ENCODE measurements at places on chromosomes 7 and 10.

GRCh38 chr7:32336726-32337125 lies 153.5 kb downstream of the LSM5 start:
- DNase-seq, result no peak

DNA sequence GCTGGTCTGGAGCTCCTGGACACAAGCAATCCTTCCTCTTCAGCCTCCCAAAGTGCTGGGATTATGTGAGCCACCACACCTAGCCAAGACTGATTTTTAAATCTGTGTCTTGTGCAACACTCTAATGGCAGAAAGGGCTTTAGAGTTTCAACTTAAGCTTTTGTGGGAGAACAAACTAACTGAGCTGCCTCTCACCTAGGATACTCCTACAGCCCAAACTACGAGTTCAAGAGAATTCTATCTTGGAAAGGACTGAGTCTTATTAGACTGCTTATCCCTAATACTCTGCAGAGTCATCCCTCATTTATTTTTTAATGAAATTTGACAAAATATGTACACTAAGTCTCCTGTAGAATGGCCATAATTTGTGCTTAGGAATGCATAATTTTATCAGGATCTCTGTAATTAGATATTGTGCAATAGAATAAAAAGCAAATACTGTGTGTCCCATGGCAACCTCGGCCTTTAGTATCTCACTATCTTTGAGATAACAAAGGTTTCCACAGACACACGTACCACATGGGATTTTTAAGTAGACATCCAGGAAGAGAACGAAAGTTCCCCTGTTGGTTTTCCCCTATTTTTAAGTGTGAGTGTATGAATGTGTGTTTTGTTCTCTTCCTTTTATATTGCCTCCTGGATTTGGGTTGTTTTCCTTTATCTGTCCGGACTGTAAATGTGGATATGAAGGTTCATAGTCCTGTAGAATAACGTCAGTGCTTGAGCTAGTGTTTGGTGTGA lies 199.4 kb upstream of the TCF7L2 start:
- DNase-seq, result no peak

DNA sequence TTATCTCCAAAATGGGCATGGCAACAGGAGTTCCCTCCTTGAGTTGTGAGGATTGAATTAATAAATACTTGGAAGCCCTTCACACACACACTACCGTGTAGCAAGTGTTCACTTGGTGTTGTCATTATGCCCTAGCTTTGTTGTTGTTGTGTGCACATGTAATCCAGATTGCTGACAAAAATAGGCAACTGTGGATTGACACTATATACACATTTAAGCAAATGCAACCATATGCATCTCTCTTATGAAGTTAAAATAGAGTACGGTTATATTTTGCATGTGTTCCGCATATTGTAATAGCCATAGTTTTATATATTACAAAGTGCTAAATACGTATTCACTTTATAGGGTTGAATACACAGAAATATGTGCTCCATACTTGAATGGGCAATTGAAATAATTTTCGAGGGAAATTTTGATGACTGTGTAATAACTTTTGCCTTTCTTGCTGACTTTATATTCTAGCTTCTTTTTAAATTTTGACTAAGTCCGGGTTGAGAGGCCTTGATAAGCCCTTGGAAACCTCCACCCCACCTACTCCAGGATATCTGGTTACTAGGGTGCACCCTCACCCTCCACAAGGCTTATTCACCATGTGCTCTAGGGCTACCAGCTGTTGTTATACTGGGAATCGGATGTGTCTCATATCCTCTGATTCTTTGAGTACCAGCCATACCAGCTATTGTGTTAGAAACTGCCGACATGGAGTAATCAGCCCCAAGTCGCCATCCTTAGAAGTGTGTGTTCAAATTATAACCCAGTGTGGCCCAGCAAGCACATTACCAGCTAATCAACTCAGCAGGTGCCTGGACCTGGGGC lies 265.0 kb downstream of the CAMK1D start:
- no peak for DNase-seq

GRCh38 chr10:75402486-75403143 lies 1.1 kb upstream of the ZNF503 start:
- no peak for DNase-seq

DNA sequence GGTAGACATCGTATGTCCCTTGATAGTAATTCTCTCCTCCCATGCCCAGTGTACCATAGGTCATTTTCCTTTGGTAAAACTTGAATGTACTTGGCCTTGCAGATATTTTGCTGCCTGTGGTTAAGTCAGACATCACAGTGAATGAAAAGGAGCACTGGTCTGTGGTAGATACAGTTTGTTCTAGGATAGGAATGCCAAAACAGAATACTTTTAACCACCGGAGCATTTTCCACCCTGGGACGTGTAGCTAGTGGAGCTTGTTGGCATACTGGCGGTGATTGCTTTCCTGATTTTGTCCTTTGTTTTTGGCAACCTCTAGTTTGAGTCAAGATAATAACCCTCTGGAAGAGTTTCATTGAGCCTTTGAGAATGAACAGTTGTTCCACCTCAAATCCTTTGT lies 92.0 kb upstream of the BMPER start:
- no peak for DNase-seq

DNA sequence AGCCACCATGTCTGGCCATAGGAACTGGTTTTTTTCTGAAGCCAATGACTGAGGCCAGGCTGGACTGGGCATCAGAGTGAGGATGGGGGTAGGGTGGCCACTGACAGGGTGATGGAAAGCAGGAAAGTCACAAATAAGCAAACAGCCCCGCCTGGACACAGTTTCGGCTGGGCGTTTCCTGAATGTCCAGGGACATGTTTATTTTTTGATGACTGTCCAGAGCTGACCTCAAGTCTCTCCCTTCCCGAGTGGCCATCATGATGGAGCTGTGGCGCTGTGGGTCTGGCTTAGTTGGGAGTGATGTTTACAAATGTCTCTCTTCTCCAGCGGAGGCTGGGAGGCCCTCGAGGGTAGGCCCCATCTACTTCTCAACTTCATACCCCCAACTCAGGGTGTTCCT lies 37.1 kb upstream of the COMTD1 start:
- DNase-seq, result no peak

DNA sequence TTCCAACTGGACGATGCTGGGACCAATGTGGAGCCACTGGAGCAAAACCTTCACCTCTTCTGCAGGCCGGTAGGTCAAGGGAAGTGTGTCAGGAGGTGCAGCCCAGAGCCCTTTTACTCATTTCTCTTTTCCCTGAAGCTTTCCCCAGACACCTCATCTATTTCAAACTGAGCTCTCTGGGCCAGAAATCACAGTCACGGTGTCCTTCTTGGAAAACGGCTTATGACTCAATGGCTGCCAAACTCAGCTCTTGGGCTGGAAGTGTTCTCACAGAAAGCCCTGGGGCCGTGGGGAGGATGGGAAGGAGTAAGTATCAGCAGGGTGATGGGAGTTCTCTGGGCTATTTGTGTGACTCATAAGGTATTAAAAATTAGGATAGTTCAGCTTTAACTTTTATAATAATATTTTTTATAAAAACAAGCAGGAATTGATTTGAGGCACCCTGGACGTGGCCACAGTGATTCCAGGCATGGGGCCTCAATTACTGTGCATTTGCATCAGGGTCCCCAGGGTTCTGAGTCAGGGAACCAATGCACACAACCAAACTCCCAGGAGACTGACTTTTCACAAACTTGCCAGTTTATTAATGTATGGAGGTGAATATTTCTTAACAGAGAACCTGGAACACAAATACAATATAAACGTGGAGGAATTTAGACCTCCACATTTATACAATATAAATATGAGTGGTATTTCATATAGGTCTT lies 187.4 kb upstream of the TMEM72 start:
- no peak for DNase-seq

DNA sequence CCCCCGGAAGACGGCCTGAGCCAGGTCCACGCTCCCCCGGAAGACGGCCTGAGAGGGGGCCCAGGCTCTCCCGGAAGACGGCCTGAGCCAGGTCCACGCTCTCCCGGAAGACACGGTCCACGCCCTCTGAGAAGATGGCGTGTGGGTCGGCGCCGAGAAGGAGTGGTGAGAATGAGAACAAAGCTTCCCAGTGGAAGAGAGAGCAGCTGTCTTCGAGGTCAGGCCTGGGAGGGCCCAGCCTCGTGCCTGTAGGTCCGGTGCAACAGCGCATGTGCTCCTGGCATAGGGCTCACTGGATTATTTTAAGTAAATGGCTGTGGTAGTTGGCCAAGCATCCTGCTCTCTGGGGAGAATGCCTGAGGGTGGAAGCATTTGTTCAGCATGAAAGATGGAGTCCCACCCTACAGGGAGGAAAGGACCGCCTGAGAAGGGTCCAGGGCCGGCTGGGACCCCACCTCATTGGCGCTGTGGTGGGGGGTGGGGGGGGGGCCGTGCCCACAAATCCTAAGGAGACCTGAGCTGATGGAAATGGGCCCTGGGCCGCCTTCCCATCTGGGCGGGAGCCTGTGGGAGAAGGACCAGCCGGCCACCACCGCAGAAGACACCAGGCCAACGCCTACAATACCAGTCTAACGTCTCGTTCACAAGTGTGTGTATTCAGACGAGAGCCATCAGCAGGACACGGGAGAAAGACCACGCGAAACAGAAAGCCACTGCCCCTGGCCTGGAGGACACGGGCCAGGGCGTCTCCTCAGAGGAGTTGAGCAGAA lies 210.0 kb downstream of the WDR37 start:
- no peak for DNase-seq

DNA sequence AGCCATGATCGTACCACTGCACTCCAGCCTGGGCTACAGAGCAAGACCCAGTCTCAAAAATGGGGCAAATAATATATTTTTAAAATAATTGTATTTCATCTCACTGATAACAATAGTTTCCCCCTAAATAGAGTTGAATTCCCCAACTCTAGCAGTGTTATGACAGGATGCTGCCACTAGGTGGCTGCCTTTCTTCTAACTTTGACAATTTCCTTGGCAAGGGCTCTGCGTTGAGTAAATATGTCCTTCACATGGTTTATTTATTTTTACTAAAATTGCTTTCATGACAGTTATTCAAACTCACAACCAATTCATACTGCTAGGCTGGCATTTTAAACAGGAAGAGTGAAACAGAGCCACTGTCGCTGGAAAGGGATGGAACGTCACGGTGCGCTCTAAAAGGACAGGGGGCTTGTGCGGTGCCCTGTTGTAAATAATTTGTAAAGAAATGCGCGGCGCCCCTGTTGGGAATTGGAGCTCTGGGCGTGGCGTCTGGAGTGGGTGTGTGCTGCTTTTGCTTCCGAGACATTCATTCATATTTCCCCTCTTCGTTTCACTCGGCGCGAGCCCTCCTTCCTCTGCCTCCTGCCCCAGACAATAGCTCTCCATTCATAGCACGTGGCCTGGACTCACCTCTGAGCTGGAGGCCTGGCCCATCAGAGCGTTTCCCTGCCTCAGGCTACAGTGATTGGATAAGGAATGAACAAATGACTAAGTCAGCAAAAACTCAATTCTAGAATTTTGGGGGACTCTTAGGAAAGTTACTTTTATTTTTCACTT lies 20.5 kb upstream of the PITRM1 start:
- peak; percentile 42 for DNase-seq

DNA sequence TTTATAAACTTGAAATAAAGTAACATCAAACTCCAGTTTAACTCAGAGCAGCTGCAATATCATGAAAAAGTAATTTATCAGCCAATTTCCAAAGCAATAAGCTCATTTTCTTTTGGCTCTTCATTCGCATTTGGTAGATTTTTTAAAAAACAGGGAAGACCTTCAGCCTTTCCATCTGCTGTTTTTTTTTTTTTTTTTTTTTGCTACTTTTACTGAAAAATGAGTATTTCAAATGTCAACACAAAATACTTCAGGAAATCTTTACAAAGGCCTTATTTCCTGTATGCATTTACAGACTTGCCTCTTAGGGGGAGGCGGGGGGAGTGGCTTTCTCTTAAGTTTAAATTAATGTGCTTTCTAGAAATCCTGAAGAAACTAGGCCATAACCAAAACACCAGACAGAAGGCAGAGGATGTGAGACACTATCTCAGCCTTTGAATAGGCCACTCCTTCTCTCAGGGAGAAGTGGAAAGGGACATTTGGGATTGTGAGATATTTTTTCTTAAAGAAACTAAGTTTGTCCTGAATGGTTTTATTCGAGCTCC lies 91.8 kb downstream of the COL28A1 start:
- DNase-seq, result no peak

GRCh38 chr7:75813084-75813483 lies 522 bp downstream of the CCL24 start:
- DNase-seq, result no peak

GRCh38 chr7:2257651-2258050 lies 15.6 kb downstream of the NUDT1 start:
- DNase-seq, result no peak

DNA sequence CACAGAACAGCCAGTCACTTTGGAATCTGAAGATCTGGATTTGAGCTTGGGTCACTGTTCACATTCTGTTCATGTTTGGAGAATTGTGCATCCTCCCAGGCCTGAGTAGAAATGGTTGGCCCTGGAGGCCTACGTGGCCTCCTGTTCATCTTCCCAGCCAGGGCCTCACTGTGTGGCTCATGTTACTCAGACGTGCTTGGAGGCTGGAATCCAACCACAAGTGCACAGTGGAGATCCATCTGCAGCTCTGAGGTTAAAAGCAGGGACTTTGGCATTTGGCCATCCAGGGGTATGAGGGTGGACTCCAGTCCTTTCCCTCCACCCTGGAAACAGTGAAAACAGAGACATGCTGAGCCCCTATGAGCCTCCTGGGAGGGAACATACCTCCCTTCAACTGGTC lies 709.0 kb upstream of the IGFBP3 start:
- no peak for DNase-seq

DNA sequence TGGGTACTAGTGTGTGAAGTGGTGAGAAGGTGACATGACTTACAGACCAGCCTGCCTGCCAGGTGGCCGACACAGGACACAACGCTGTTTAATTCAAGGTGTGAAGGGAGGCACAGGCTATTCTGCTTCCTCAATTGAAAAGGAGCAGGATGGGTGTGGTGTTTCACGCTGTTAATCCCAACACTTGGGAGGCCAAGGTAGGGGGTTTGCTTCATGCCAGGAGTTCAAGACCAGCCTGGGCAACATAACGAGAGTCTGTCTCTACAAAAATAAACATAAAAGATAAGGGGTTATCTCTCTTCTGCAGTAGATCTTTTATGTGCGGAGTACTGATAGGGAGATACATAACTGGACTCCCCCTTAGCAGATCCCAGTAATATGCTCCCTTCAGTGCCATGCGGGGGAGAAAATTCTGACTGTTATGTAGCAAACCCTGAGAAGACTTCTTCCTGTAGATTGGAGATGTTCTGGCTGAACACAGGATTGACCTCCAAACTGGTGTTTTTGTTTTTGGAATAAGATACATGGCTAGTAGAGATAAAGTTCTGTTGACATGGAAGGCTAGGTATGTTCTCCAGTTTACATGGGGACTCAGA lies 63.2 kb downstream of the CCNY start:
- DNase-seq, result no peak

DNA sequence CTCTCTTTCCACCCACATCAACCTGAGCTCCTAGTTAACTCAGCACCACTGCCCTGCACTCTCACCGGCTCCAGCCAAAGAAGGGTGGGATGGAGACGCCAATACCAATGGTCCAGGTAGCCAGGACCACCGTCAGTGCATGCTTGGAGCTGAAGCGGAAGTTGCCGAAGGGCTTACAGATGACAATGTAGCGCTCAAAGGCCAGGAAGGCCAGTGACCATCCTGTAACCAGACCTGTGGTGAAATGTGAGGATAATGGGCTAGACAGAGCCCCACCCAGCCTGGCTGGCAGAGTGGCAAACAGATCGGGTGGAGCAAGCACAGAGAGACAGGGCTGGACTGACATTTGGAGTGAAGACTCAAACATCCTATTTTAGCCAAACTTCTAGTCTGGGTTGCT lies 673 bp downstream of the OPN1SW start:
- DNase-seq, result no peak
